ENCODE measurements at places on chromosomes 5 and 9.

DNA sequence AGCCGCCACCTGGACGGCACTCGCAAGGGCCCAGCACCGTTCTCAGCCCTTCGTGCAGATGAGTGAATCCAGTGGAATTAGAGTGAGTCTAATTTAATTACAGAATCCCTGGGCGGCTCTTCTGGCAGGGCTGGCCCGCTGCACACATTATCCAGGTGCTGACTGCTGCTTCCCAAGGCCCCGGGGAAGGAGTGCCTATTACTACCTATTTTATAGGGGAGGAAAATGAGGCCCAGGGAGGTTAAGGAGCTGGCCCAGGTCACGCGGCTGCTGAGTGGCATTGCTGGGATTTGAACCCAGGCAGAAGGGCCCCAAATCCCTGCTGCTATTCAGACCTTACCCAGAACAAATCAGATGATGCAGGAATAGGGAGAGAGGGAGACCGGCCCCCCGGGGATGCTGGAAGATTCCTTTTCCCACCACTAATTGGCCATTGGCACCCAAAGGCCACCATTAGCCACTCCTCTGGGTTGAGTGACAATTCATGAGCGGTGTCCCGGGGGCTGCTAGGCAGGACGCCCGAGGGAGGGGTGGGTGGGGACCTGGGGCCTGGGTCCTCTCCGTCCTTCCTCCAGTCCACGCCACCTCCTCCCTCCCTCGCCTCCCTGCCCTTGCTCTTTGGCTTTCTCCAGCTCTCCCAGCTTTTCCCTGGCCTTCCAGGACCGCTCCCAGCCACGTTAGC lies 10.3 kb upstream of the QRFP start:
- no peak for DNase-seq

DNA sequence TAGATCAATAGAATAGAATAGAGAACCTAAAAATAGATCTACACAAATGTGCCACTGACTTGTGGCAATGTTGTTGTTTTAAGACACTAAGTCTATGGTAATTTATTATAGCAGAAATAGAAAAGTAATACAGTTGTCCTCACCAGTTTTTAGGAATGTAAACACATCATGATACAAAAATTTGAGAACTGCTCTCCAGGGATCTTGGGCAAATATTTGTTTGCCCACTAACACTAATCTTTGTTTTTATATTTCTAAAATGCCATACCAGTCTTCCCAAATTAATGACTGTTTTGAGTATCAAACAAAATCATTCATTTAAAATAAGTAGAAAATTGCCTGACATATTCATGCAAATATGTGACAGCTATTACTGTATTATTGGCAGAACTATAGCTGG lies 297.6 kb downstream of the BRINP1 start:
- DNase-seq, result peak; percentile 29

GRCh38 chr5:138508958-138509357 lies 34.1 kb downstream of the ETF1 start:
- DNase-seq, result no peak

DNA sequence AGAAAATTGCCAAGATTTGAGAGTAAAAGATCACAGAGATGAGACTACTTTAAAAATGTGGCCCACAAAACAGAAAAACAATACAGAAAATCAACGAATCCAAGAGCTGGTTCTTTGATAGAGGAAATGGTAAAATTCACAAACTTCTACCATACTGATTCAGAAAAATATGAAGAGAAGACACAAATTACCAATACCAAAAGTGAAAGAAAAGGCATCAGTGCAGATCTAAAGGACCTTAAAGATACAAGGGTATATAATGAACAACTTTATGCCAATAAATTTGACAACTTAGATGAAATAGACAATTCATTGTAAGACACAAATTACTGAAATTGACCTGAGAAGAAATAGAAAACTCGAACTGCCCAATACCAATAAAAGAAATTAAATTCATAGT lies 24.4 kb upstream of the SLC1A1 start:
- no peak for DNase-seq

- DNase-seq, result no peak
Measured at GRCh38 chr9:38437193-38437823, 13.1 kb upstream of the IGFBPL1 start.

DNA sequence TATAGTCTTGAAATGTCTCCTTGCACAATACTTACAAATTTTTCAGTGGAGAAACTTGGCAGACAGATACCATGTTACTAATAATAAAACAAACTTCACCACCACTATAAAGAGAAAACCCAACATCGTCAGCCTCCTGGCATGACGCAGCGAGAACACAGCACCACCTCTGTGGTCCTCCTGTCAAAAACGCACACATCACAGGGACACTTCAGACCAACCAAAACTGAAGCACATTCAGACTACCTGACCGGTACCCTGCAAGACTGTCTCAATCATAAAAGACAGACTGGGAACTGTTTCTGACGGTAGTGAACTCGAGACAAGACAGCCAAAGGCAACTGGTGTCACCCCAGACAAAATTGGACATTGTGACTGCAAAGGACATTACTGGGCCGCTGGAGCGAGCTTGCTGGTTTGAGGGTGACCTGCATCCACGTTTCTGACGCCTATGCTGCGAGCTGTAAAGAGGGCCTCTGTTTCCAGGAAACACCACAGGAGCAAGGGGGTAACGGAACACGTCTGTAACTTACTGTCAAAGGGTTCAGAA lies 34.4 kb downstream of the NSUN2 start:
- no peak for DNase-seq

DNA sequence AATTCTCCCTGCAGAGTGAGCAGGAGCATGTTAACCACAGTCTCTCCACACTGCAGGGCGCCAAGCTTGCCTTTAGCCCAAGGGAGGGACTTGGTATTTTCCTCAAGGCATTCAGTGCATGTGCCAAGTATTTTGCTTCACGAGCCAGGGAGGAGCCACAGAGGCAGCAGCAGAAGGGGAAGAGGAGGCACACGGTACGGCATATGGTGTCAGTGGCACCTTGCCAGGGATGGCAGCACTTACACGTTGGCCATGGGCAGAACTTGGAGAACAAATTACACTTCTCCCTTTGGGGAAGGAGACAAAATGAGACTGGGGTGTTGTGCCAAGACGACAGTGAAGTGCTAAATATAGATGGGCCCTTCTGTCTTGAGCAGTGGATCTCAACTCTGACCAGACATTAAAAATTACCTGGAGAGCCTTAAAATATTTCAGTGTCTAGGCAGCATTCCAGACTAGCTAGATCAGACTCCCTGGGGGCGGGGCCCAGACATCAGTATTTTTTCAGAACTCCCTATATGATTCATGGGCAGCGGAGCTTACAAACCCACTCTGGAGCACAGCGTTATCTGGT lies 155.8 kb downstream of the DRD1 start:
- peak; percentile 36 for DNase-seq

Measured in HS-27A (cell line).